ENCODE measurements at places on chromosomes 16 and 17.
A peak's percentile ranks its signal among the peaks of the same experiment; 100 is the strongest.

DNA sequence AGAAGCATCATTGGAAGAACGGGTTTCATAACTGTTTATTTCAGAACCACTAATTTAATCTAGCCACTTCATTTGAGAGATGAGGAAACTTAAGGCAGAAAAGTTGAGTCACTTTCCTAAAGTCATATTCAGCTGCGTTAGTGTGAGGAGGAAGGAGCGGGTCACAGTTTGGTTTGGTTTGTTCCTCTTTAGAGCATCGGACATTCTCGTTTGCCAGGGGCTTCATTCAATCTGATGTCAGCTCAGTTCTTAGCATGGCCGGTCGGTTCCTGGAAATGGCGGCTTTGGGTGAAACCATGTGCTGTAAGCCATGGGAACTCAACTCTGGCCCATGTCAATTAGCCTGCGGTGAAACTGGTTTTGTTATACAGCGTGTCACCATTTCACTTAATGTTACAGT lies 186.5 kb downstream of the LGALS9B start:
- no peak for DNase-seq

DNA sequence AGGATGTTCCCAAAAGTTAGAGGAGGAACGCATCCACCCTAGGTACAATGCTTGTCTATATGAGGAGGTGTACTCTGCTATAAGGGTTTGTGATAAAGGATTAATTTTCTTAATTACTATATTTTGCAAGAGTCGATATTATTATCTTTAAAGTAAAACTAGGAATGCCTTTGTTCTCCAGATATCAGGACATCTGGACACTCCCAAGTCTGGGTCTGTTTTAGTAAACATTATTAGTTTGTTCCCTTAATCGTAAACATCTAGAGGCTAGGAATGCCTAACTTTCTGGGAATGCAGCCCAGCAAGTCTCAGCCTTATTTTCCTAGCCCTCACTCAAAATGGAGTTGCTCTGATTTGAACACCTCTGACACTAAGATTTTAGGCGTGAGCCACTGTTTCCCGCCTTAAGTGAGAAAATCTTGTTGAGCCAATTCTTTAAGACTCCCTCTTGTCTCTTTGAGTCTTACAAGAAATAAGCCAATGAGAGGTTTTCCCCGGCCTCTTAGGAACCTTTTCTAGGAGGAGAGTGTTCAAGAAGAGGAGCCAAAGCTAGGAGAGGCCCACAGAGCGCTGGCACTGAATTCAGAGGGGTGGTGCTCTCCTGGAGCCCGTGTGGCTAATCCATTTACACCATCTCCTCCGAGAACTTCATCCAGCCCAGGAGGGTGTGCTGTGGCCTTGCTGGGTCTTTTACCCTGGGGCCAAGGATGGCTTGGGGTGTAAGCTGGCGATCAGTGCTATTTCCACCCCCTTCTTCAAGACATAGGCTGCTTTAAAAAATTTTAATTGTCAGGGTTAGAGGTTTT lies 40.9 kb downstream of the SMARCE1 start:
- DNase-seq: no peak

DNA sequence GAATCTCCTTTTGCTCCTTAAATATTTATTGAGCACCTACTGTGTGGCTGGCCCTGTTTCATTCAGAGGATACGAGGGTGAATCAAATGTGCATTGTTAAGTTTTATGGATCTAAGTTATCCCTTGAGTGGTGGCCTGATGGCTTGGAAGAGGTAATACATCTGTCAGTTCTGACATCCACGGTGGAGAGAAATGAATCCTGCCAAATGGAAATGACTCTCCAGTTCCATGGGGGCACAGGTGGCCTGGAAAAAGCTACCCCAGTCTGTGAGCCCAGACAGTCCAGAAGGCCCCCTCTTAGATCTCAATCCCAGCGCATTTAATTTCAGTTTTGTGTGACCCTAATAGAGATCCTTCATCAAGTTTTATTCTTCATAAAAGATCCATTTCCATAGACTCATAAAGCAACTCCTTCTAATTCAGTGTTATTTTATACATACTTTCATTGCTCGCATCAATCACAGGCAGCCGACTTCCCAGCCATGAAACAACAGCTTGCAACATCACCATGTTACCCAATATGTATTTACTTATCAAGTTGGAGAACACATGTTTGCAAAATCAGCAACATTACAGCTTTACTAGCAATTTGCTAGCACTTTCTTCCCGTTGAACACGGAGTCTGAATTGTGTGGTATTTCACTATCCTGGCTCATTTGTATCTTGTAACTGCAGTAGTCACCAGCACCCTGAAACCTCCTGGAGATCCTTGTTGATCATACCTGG lies 334.8 kb upstream of the HSBP1 start:
- no peak for DNase-seq

DNA sequence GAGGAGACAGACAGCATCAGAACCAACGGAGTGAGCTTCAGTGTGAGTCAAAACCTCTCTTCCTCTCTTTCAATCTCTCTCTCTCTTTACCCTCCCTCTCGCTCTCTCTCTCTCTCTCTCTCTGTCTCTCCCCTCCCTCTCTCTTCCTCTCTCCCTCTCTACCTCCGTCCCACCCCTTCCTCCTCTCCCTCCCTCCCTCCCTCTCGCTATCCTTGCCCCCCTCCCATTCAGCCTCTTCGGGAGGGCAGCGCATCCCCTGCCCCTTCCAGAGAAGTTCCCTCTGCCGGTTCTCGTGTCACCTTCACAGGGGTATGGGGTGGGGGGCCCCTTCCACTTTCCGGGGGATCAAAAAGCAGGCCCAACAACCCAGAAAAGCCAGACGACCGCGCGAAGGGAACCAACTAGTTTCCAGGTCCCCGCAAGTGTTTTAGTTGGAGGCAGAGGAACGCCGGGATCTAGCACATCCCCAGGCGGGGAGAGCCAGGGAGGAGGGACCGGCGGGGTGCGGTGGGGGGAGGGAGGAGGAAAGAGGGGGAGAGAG lies 28.9 kb upstream of the RBFOX1 start:
- DNase-seq: no peak

DNA sequence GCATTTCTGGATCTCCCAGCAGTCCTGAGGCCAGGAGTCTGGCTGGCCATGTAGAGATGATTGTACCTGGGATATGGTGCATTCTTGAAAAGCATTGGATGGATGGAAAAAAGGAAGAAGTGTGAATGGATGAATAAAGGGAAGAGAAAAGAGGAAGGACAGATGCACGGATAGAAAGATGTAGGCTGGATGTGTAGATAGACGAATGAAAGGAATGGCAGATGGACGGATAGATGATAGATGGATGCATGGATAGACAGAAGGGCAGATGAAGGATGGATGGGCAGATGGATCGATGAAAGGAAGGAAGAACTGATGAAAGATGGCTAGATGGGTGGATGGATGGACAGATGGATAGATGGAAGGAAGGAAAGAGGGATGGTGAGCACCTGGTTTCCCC lies 210.9 kb downstream of the MSI2 start:
- no peak for DNase-seq

- no peak for DNase-seq
These were observed 10.4 kb upstream of the KATNB1 start for GRCh38 chr16:57725151-57725550.

- DNase-seq: no peak
These were observed 200.6 kb upstream of the EEF2KMT start for GRCh38 chr16:5298202-5298601.

GRCh38 chr16:84068041-84068440 lies 25.4 kb upstream of the SLC38A8 start:
- DNase-seq: no peak

GRCh38 chr17:5555254-5555653 lies 29.1 kb downstream of the NLRP1 start:
- no peak for DNase-seq

DNA sequence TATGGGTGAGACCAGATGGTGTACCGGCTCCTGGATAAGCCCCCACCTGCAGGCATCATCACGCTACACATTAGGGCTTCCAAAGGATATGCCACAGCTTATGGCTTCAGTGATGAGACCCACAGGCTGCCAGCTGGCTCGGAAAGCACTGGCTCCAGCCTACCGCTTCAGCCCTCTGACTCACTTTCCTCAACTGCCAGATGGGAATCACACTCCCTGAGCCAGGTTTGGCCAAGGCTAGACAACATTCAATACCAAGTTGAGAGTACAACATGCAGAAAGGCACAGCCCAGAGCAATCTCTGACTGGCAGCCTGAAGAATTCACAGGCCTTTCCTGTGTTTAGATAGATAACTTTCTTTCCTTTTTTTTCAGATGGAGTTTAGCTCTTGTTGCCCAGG lies 10.3 kb downstream of the CENPV start:
- no peak for DNase-seq

DNA sequence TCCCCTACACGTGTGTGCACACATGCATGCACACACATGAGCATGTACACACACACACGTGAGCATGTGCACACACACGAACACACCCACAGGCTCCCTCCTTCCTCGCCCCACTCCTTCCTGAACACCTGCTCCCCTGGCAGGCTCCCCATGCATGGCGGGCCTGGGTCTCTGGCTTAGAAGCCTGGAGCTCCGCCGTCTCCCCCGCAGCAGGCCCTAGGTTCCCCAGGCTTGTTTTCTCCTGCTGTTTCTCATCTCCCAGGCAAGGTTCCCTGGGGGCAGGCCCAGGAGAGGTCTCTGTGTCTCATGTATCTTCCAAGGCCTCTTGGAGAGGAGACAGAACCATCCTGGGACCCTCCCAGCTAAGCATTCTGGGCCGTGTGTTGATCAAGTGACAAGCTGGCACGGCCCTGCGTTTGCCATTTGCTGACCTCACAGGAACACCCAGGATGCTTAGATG lies 202.3 kb upstream of the CIBAR2 start:
- DNase-seq: no peak

GRCh38 chr17:49746791-49747490 lies 17.0 kb downstream of the FAM117A start:
- DNase-seq: no peak

GRCh38 chr16:83441517-83441916 lies 366.3 kb upstream of the HSBP1 start:
- DNase-seq: no peak

- DNase-seq: peak; percentile 2
These were observed 101.6 kb downstream of the METRNL start for GRCh38 chr17:83180996-83181481.

GRCh38 chr16:84267380-84267779 lies 27.3 kb upstream of the WFDC1 start:
- no peak for DNase-seq

DNA sequence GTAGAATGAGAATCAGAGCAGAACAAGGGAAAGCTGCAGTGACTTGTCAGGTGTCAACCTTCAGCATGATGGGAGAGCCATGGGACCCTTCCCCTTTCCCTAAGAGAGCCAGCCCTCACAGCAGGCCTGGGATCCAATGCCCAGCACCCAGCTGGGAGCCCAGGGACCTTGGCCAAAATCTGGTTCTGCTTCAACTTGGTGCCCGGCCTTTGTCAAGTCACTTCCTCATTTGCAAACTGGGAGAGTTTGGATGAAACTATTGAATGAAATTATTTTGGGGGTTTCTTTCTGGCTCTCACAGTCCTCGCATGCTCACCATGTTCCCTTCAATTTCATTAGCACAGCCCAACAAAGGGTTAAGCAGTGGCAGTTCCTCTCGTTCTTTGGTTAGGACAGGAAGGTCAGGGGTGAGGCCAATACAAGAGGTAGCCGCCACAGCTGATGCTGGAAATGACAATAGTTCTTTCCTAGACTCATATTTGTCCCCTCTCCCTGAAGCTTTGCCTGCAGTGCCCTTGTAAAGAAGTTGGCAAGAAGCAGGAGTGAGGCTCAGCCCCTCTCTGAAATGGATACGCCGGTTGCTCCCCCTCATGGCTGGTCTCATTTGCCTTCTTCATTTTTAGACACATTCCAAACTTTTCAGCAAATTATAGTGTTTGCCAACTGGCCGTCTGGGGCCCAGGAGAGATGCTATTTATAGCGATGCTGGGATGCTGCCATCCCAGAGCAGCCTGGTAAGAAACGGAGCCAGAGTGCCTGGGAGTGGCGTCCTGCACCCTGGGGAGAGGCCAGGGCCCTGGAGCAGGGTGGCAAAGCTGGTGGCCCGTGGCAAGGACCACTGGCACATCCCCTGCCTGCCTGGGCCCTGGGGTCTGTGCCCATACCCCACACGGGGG lies 34.5 kb upstream of the MEOX1 start:
- no peak for DNase-seq

DNA sequence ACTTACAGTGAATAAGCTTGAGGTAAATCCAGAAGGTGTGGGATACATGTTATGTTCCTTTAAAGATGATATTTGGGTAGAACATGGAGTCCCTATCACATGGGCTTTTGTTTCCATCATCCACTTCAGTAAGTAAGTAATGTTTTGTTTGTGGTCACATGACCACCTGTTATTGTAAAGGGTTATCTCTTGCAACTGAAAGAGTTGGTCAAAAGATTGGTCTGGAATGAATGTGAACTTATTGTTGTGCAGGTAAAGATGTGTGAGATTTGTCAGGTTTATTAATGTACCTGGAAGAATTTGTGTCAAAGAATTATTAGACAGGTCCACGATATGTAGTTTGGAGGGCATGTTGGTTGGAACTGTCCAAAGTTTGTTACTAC lies 1.6 kb downstream of the OMG start:
- DNase-seq: no peak

- no peak for DNase-seq
These were observed 257.1 kb downstream of the FTO start for GRCh38 chr16:53960954-53961616.

DNA sequence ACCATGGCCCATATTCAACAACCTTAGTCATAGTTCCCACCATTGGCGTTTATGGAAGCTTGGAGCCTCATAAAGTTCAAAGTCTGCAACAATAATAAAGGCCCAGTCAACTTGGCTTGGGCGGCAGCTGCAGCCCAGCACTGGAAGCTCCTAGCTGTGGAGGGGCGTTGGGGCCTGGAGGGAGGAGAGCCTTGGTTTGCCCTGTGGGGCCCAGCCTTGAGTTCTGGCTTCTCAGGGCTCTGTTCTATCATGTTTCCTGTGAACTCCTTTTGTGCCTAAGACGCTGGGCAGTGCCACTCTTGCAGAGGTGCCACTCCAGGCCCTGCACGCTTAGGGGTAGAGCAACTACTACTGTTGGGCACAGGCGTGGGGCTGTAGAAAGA lies 927 bp upstream of the ENGASE start:
- DNase-seq: no peak

- no peak for DNase-seq
These were observed 26.6 kb upstream of the KRT17 start for GRCh38 chr17:41650794-41651624.

GRCh38 chr17:64216000-64216337 lies 47.1 kb downstream of the TEX2 start:
- DNase-seq: no peak

GRCh38 chr17:80696456-80696855 lies 151.8 kb downstream of the RPTOR start:
- DNase-seq: no peak

GRCh38 chr16:74448990-74449389 lies 27.7 kb upstream of the CLEC18B start:
- no peak for DNase-seq

GRCh38 chr16:81514041-81514559 lies 69.5 kb downstream of the CMIP start:
- DNase-seq: no peak

DNA sequence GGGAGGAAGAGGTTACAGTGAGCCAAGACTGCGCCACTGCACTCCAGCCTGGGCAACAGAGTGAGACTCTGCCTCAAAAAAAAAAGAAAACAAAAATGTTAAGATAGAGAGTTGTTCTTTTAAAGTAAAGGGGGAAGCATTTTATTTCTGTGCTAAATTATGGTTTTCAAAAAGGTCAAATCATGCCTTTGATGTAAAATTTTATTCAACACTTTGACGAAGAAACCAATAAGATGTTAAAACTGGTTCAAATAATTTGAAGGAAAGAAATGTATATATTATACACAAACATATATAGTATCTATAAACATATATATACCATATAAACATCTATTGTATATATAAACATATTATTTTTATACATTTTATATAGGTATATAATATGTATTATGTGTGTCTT lies 43.4 kb upstream of the RPH3AL start:
- no peak for DNase-seq
